ENCODE measurements at places on chromosomes 3 and 15.

- DNase-seq, result no peak
These were observed 505.1 kb downstream of the MECOM start for GRCh38 chr3:169158379-169158778.

DNA sequence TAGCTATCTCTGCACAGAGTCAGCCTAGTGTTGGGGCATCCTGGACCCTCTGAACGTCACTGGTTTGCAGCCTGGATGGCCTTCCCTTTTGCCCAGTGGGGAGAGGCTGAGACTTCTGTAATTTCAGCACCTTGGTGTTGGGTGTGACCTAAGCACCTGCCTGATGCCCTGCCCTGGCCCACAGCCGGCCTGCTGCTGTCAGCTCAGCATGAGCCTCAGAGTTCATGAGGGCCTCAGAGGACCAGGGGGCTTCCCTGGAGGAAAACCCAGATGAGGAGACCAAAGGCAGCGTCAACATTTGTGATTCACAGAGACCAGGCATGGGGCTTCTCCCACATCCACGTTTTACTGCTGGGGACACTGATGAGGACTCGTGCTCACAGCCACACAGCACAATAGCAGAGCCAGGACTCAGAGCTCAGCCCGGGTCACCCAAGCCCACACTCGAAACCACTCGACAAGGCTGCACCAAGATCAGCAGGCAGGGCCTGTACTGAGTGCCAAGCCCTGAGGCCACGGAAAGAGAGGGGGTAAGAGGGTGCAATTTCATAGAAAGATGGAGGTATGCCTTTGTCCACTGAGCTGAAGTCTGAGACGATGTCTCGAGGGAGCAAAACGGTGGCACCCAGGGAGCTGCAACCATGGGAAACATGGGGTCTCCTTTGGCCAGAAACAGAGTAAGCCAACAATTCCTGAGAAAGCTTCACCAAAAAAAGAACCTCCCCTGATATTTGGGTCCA is 9.9 kb upstream of the GP9 start:
- DNase-seq, result no peak

GRCh38 chr3:134445636-134446035 is 40.1 kb downstream of the ANAPC13 start:
- no peak for DNase-seq

- no peak for DNase-seq
These were observed 1292.6 kb downstream of the SI start for GRCh38 chr3:163785693-163786092.

DNA sequence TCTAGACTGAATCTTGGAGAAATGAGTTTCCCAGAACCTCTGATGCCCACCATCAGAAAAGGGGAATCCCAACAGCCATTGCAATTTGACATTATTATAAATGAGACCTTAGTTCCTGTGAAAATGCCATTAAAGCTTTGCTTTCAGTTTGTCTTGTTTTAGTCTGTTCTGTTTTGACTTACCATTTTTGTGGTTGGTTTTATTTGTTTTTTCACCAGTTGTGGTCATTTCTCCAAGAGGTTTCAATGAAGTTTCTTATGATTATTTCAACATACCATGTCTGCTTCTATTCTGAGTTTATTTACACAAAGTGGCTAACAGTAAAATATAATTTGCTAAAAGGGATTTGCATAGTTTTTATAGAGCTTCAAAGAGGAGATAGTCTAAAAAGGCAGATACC is 175.0 kb upstream of the MCTP2 start:
- DNase-seq, result no peak

GRCh38 chr3:50806806-50807205 is 132.1 kb downstream of the DOCK3 start:
- no peak for DNase-seq

- no peak for DNase-seq
These were observed 4.8 kb downstream of the TAGLN3 start for GRCh38 chr3:112003321-112004080.

GRCh38 chr3:105499961-105500360 is 133.3 kb downstream of the ALCAM start:
- DNase-seq, result no peak

- no peak for DNase-seq
These were observed 278.0 kb downstream of the FOXP1 start for GRCh38 chr3:71305231-71306206.

- DNase-seq, result no peak
These were observed 115.2 kb downstream of the USP13 start for GRCh38 chr3:179768080-179768479.

- DNase-seq, result no peak
These were observed 78.7 kb downstream of the ZNF280D start for GRCh38 chr15:56654624-56655023.

- no peak for DNase-seq
These were observed 202.4 kb upstream of the GADL1 start for GRCh38 chr3:31096661-31097395.

- DNase-seq, result no peak
These were observed 1.8 kb downstream of the STAG1 start for GRCh38 chr3:136750209-136750896.

- no peak for DNase-seq
These were observed 31.2 kb upstream of the TOP2B start for GRCh38 chr3:25695731-25696420.

- DNase-seq, result no peak
These were observed 42.7 kb upstream of the AP4E1 start for GRCh38 chr15:50865515-50866353.

DNA sequence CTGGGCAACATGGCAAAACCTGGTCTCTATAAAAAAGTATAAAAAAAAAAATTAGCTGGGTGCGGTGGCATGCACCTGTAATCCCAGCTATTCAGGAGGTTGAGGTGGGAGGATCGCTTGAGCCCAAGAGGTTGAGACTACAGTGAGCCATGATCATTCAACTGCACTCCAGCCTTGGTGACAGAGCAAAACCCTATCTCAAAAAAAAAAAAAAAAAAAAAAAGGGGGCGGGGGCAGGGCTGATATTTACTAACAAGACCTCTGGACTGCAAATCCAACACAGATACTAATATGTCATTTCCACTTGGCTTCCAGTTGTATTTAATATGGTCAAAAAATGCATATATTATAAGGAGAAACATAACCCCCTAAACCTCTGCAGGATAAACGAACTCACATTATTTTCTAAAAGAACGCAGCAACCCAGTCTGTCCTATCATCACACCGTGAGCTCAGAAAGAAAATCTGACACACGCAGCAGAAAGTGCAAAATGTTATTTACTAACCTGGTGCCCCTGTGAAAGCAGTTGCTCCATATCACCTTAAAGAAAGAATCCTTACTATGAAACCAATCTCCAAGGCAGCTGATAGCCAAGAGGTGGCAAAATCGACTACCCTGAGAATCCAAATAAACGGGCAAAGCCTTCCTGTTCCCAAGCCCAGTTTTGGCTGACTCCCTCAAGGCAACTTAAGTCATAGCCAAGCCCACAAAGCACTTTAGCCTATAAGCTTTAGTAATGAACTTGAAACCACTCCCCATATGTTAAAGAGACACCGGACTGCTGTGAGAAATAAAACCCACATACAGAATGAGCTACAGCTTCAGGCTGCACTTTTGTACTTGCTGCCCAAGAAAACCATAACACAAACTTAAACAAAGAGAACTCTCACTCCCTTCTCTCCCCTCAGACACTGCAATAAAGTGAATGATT is 39.3 kb downstream of the PLD1 start:
- DNase-seq, result no peak

DNA sequence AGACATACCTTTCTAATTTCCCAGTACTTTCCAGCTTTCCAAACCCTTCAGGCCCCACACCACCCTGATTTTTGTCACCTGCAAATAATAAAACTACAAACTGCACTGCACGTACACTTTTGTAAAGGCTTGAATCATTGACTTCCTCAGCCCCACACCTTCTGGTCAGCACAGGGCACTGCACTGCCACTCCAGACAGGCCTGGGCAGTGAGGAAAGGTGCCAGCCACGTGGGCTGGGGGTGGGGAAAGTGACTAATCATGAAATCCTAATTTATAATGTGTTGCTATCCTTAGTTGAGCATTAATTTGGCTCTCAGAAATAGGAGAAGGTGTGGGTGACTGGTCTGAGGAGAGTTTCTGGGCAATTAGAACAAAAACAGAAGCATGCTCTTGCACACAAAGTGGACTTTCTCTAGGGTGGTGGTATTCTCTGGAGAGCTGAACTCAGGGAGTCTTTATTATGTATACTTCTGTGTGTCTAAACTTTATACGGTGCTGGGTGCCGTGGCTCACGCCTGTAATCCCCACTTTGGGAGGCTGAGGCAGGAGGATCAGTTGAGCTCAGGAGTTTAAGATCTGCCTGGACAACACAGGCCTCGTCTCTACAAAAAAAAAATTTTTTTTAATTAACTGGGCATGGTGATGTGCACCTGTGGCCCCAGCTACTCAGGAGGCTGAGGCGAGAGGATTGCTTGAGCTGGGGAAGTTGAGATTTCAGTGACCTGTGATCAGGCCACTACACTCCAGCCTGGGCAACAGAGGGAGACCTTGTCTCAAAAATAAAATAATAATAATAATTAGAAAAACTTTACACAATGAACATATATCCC is 58.2 kb upstream of the FLNB start:
- no peak for DNase-seq

- DNase-seq, result no peak
These were observed 88.3 kb downstream of the RSL24D1 start for GRCh38 chr15:55108448-55108847.

DNA sequence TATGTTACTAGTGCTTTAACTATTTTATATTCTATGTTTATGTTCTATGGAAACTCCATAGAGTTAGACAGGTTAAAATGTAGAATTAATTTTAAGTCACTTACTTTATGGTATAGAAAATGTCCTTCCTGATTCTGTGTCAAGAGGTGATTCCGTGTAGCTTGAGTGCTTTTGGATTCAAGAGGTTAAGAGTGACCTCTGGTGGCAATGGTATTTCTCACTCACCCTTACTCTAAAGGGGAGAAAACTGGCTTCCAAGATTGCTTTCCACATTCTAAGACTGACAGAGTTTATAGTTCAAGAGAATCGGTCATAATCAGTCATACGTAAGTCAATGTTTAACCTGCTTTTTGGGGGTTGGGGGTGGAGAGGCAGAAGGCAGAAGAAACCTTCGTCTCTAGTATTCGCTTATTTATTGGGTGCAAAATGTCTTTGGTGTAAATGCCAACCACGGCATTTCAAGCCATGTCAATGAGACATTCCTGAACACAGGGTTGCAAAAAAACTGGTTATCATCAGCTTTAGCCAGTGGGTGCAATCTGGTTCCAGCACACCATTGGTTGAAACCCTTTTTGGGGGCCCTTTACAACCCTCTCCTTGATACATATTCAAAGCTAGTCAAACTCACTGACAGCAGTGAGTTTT is 92.0 kb upstream of the VGLL3 start:
- no peak for DNase-seq

DNA sequence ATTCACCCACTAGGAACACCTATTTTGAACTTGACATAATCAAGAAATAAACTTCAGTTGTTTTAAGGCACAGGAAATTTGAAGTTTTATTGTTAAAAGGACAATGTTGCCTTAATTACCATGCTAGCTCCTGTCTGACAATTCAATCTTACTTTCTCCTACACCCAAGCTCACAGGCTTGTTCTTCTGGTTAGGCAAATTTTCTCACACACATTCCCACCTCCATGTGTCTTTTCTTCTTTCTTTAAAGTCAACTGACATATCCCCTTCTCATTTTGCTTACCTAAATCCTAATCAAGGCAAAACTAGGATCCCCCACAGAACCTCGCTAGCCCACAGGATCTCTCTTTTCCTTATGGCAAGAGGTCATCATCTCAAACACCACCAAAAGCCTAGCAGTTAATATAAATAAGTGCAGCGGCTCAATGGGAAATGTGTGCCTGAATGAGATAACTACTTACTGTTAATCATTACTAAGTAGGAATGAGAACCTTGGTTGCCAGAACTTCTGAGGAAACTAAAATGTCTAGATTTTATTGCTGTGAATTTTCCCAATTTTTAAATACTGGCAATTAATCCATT is 189.3 kb downstream of the PLCH1 start:
- DNase-seq, result no peak

DNA sequence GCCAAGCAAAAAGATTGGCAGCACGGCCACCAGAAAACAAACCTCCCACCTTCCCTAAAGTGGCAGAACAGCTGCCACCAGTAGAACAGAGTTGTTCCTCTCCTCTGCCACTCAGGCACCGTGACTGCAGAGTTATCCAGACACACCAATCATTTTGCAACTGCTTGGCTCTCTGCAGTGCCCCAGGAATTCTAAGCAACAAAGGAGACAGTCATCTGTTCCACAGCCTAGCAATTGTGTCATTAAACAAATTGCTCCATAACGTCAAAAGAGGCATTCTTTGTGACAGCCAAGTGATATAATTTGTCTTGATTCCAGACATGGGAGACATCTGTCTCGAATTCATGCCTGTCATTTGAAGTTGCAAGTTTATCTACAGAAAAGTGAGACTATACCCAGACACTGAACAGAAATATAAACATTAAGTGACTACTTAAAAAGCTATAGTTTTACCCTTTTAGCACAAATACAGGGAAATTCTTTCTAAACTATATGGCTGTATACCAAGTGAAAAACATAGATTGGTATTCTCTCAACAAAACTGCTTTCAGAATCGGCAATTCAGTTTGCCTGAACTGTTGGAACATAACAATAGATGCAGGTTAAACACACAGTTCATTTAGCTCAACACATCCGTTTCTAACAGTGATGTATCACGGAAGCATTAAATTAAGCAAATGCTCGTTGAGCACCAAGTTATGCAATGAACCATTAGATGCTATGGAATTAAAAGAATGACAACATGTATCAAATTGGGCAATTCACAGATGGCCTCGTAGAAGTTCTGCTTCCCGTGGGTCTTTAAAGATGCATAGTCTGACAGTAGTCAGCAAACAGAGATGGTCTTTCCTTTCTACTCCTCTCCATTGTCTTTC is 281.3 kb downstream of the FGF12 start:
- no peak for DNase-seq

DNA sequence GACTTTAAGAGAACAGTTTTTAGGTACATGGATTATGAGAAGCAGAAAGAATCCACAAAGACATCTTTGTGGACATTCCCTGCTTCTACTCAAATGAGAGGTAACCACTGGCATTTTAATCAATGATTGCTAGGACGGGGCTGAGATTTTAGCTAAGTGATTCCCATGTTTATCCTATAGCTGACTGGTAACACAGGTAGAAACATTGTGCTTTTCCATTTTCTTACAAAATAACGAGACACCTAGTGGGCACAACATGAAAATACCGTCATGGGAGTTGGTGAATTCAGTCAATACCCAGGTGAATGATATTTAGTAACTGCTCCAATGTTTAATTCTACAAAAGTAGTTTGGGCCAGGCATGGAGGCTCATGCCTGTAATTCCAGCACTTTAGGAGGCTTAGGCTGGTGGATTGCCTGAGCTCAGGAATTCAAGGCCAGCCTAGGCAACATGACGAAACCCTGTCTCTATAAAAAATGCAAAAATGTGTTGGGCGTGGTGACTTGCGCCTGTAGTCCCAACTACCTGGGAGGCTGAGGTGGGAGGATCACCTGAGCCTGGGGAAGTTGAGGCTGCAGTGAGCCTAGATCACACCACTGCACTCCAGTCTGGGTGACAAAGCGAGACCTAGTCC is 37.2 kb upstream of the DENND4A start:
- DNase-seq, result no peak

DNA sequence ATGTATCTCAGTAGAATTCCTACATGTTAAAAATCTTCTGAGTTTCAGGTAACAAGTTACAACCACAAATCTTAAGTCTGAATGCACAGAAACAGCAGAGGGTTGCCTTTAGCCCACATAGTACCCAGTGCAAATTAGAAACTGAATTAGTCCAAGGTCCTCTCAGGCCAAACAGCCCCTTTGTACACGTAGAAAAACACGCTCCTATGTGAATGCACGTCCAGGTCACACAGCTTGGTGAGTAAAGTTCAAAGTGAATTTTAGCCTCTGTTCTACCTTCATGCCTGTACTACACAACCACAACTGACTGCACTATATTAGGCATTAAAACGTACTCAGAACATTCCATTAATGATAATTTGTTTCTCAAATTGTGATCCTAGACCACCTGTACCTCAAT is 46.3 kb downstream of the GYG1 start:
- DNase-seq, result no peak
